Dermis microvascular lymphatic vessel endothelial cell (primary cell): ENCODE measurements at places on chromosomes 2 and 18. TPM values are rescaled to one million over a fixed set of nuclear protein-coding genes. Genes with fewer than 3 reads are reported as not detected.

The BOLL gene
- not detected in 2 replicates for total RNA-seq

The ASB18 gene
- not detected in 2 replicates for total RNA-seq

The KLHL14 gene
- 0.39 and 1.4 TPM in 2 replicates for total RNA-seq

The AQP12B gene
- not detected in 2 replicates for total RNA-seq

The SP5 gene
- total RNA-seq = not detected in 2 replicates

The TXNDC2 gene
- under 0.01 TPM in 1 of 2 replicates, not detected in the other for total RNA-seq

The MCFD2 gene
- total RNA-seq = 182 and 227 TPM in 2 replicates

The M1AP gene
- total RNA-seq = not detected in 2 replicates

The ACAA2 gene
- total RNA-seq = 16.7 and 22.0 TPM in 2 replicates

The GAREM2 gene
- 0.13 and 0.51 TPM in 2 replicates for total RNA-seq

The RAB6C gene
- total RNA-seq = under 0.01 TPM in 1 of 2 replicates, not detected in the other

The SERPINB10 gene
- total RNA-seq = not detected in 2 replicates

The ANKRD62 gene
- not detected in 2 replicates for total RNA-seq

The GPAT2 gene
- 5.6 and 14.3 TPM in 2 replicates for total RNA-seq

The NEURL3 gene
- total RNA-seq = 0.13 TPM in 2 replicates

The ACMSD gene
- total RNA-seq = not detected in 2 replicates

The AMER3 gene
- total RNA-seq = not detected in 2 replicates

The SOWAHC gene
- 6.0 and 11.4 TPM in 2 replicates for total RNA-seq

The INHA gene
- under 0.01 TPM in 1 of 2 replicates, not detected in the other for total RNA-seq

The SPRED2 gene
- 1.5 and 3.0 TPM in 2 replicates for total RNA-seq

The NFATC1 gene
- total RNA-seq = 5.5 and 17.1 TPM in 2 replicates
